NCI-H774 (cell line): ENCODE measurements at places on chromosomes 2 and 18.

DNA sequence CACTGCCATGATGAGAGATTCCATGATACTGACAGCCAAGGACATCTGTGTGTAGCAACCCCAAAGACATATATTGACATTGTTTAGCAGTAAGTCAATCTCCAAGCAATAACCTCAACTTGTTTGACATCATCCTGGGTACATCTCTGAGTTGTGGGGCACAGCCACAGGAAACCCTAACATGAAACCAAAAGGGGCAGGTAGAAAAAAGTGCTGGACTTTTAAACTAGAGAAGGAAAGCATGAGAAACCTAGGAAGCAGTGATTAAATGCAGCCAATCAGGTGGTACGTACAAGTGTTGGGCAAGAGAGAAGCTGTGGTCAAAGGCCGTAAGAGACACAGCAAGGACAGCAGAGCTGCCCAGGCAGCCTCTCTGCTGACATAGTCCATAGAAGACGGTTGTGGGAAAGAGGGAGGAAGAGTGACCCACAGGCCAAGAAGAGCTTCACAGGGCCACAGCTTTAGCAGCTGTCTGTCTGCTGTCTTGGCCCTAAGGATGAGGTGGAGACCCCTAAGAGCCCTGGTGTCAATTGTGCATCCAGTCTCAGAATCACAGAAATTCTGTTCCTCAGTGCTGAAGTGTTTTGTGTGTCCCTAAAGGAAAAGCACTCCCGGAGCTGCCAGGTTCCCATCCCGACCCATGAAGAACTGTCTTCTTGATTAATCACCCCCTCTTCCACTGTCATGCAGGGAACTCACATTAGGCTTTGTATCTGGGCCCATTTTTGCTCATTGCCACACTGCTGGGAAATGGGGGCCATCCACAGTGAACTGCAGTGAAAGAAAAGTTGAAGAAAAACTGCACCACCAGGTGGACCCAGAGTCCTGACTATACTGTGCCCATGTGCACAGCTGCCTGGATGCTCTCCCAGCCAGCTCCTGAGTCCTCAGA is 25.4 kb upstream of the CHN1 start:
- no peak for DNase-seq

DNA sequence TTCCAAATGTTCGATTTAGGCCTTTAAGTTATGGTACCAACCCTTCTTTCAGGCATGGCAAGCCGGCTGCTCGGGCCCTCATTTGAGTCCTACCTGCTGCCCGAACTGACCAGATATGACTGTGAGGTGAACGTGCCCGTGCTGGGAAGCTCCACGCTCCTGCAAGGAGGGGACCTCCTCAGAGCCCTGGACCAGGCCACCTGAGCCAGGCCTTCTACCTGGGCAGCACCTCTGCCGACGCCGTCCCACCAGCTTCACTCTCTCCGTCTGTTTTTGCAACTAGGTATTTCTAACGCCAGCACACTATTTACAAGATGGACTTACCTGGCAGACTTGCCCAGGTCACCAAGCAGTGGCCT is 87.2 kb downstream of the EPAS1 start:
- DNase-seq, result no peak

DNA sequence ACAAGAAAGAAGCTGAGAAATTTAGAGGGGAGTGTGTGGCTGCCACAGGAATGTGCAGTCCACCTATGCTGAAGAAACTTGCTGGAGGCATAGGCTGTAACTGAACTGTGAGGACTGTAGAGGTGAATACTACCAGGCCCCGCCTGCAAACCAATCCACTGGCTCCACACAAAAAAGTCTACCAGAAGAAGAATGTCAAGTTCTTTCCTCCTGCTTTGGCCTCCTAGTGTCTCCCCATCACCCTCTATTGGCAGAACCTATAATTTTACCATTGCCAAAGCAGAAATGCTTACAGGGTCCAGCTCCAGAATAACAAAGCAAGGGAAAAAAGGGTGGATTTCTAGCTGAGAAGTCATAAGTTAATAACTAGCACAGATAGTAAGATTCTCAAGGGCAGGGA is 5.9 kb upstream of the ATP5MC3 start:
- DNase-seq, result no peak

- DNase-seq, result no peak
These were observed 17.8 kb downstream of the MAPRE3 start for GRCh38 chr2:26988058-26988860.

DNA sequence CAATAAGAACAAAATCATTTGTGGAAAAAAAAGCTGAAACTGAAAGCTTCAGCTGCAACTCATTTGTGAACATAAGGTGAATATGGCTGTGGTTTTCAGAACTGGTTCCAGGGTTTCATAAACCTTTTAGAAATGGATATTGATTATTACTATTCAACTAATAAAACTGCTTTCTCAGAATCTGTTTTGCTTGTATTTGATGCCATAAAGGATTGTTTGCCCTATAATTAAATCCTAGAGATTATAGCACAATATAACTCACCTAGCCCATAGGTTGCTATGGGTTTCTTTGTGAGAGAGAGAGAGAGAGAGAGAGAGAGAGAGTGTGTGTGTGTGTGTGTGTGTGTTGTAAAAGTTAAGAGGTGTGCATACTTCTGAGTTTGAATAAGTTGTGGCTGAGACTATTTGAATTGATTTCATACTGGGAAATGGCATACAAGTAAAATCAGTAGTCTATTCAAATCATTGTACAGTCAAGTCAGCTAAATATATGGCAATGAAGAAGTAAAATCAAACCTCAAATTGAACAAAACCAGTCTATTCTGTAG is 339.2 kb downstream of the ARHGAP15 start:
- no peak for DNase-seq

DNA sequence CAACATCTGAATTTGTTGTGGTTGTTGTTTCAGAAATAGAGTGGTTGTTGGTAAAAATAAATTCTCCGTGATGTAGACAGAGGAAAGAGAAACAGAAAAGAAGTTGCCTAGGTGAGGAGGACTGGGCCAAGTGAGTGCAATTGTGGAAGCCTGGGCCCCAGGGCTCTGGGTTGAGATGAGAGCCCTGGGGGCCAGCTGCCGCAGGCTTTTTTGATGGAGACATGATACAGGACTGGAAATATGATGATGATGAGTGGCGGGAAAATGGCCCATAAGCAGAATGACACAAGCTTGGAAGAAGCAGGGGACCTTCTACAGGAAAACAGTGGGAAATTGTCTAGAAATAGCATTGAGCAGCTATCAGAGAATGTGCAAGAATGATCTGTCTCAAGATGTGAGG is 181.8 kb downstream of the TDRD15 start:
- DNase-seq, result no peak

DNA sequence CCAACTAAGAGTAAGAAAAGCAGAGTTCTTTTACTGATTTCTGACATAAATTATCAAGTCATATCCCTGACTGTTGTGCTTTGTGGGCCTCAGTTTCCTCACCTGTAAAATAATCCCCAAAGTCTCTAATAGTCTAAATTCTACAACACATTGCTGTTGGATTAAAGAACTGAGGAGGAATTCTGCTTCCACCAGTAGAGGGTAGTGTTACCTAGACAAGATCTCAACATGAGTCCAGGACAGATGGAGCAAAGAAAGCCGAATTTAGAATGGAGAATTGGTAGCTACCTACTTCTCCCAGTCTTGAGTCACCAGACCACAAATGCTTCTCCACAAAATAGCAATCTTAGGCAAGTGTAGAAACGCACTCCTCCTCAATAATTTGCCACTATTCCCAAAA is 462.5 kb upstream of the FSHR start:
- peak; percentile 5 for DNase-seq

GRCh38 chr2:127640082-127641072 is 5.6 kb upstream of the GPR17 start:
- DNase-seq, result no peak

DNA sequence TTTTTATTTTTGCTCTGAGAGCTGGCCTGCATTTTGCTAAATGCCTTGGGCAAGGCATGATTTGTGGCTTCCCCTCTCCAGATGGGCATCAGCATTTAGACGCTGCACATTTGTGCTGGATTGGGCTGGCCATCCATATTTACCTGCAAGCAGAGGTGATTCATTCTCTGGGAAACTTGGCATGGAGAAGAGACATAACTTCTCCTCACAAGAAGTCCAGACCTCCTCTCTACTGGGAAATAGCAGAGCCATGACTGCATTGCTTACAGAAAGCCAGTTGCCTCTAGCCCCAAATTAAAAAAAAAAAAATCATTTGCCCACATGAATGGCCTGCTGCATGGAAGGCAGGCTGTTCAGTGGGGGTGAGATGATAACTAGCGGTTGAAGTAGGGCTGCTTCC is 120.1 kb downstream of the ACTR3 start:
- DNase-seq, result no peak

- no peak for DNase-seq
These were observed 1589.1 kb upstream of the ZEB2 start for GRCh38 chr2:146108993-146109392.

GRCh38 chr2:151968770-151969470 is 129.9 kb downstream of the CACNB4 start:
- DNase-seq, result no peak

GRCh38 chr2:131094463-131095281 is 1.4 kb upstream of the FAM168B start:
- no peak for DNase-seq

DNA sequence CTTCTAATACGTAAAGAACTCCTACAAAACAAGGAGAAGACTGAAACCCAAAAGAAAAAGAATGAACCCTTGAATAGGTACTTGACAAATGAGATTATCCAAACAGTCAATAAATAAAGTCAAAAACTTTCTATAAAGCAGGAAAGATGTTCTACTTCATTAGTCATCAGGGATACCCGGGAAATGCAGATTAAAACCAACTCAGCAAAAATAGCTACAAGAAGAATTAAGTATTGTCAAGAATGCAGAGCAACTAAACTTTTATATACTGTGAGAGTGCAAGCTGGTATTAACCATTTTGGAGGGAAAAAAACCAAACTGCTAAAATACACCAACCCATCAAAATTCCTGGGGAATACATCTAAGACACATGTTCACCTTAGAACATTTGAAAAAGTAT is 10.4 kb downstream of the TXNL1 start:
- DNase-seq, result no peak

GRCh38 chr18:77765468-77765867 is 515.8 kb downstream of the GALR1 start:
- DNase-seq, result peak; percentile 60

GRCh38 chr2:81412681-81413080 is 1108.1 kb upstream of the LRRTM1 start:
- no peak for DNase-seq

DNA sequence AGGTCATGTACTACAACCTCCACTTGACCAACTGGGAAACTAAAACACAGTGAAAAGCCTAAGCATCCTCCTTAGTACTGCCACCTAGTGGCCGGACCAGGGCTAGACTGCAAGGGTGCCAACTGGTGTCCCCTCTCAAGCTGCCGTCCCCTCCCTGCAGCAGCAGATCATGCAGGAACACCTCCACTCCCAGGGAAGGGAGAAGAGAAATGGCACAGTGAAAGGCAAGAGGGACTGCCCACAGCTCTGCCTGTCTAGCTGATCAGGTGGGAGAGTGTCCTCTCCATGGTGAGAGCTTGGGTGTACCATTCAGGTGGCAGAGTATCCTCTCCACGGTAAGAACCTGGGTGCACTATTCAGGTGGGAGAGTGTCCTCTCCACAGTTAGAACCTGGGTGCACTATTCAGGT is 78.1 kb downstream of the AAK1 start:
- DNase-seq, result peak; percentile 29

DNA sequence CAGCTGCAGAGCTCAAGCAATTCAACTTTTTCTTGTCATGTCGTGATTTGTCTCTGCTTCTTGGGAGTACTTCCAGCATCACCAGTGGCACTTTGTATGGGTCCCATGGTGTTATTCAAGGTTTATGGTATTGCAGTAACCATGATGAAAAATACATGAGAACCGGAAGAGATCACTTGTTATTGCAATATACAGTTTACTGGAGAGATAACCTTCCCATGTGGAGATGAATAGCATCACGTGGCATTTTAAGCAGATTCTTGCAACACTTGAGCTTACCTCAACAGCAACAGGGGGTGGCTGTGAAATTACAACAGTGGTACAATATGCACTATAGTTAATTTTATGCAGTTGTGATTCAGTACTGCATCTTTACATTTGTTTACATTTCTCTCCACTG is 97.4 kb downstream of the APOB start:
- DNase-seq, result no peak

DNA sequence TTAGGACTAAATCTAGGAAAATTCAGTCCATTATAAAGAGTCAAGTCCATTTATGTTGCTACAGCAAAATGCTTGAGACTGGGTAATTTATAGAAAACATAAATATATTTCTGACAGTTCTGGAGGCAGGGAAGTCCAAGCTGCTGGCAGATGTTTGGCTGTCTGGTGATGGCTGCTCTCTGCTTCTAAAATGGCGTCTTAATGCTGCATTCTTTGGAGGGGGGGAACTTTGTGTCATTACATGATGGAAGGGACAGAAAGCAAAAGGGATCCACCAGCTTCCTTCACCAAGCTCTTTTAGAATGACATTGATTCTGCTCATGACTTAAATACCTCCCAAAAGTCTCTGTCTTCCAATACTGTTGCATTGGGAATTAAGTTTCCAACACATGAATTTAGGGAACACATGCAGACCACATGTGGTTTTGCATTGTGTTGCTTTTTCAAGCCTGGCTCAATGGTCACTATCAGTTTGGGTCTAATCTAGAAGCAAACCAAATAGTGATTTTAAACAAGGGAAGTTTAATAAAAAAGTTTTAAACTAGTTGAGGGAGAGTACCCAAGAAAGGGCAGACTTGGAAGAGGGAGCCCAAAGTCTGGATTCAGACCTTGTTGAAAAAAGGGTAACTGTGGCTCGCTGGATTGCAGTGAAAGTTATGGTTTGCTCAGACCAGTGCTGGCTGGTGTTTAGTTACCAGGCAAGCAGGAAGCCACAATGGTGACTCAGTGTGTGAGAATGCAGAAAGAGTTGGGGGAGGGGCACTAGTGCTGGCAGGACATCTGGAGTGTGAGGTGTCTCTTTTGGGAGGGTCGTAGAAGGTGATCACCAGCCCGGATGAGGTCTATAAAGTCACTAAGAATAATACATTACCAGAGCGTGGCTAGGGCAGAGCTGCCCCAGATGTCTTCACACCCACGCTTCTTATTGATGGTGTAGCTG is 30.8 kb downstream of the C18orf54 start:
- DNase-seq, result no peak

GRCh38 chr2:162492225-162492624 is 148.3 kb downstream of the GCA start:
- no peak for DNase-seq

GRCh38 chr18:73893880-73894279 is 253.8 kb downstream of the FBXO15 start:
- DNase-seq, result no peak

- no peak for DNase-seq
These were observed 39.6 kb downstream of the FTCDNL1 start for GRCh38 chr2:199811346-199811745.

GRCh38 chr2:1132328-1132969 is 181.8 kb downstream of the SNTG2 start:
- DNase-seq, result no peak

DNA sequence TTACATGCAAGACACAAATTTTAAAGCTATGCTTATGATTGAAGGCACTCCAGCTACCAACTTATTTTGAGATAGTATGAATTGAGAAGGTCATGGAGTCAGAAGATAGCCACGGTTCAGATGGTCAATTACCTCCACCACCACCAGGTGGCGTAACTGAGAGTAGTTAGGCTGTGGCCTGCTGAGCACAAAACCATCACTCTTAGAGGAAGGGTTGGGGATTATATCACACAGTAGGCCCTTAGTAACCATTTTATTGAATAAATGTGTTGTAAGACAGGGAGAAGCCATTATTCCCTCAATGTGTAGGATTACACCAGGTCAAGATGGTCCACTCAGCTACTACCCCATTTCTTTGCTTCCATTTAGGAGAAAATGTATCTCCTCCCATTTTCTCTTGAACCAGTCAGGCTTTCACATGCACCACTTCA is 18.8 kb downstream of the KLHL41 start:
- no peak for DNase-seq

GRCh38 chr18:21741312-21741561 is 645 bp downstream of the MIB1 start:
- DNase-seq, result no peak
